ENCODE measurements at places on chromosomes 7 and 10. TPM values are rescaled to one million over a fixed set of nuclear protein-coding genes. Genes with fewer than 3 reads are reported as not detected.
A peak's percentile ranks its signal among the peaks of the same experiment; 100 is the strongest.

- no peaks in the 10 kb centered on the region for H3K27me3 ChIP-seq
- peak overlapping the region; percentile 16 for H3K27ac ChIP-seq
- no peak for DNase-seq
- no peak overlapping the region for H3K4me3 ChIP-seq
- H3K4me1 ChIP-seq: no peaks in the 10 kb centered on the region
- H3K36me3 ChIP-seq: no peaks in the 10 kb centered on the region
Observed at GRCh38 chr7:12695965-12696364, 8.5 kb downstream of the ARL4A start.

GRCh38 chr7:90777041-90777440 is 180.9 kb downstream of the CDK14 start:
- no peaks in the 10 kb centered on the region for H3K36me3 ChIP-seq
- H3K27ac ChIP-seq: peak overlapping the region; percentile 2
- H3K27me3 ChIP-seq: no peaks in the 10 kb centered on the region
- no peak for DNase-seq

DNA sequence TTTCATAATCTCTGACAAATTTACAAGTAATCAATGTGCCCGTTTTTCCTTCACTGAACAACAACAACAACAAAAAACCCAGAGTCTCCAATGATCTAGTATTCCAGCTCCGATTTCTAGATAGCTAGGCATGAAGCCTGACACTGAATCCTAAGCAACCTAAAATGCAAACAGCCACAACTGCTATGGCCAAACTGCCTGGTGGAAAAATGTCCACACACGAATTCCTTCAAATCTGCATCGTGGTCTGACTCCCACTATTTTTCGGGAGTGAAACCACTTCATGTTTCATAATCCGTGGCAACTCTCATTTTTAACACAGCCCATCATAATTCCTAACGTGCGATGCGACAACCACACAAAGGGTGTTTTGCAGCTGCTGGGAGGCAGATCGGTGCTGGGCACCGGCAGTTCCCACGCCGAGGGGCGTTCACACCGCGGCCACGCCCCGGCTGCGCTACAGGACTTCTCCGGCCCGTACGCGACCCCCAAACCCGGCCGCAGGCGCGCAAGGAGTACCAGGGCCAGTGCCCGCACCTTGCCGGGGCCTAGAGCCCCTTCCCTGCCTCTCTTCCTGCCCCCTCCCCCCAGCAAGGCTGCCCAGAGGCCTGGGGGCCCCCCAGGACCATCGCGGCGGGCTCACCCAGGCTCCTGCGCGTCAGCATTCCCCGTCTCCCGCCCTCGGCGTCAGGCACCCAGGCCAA is 814 bp downstream of the RUFY2 start:
- no peaks in the 10 kb centered on the region for H3K36me3 ChIP-seq
- peaks cover 7% of the 10 kb centered on the region for H3K4me1 ChIP-seq
- peak overlapping the region; percentile 98 for H3K27ac ChIP-seq
- H3K27me3 ChIP-seq: no peaks in the 10 kb centered on the region

Gene SYT15
- total RNA-seq: 0.24 TPM
